Occipital lobe (tissue), 3 donors: ENCODE measurements at places on chromosomes 1 and 21. TPM values are rescaled to one million over a fixed set of nuclear protein-coding genes. Genes with fewer than 3 reads are reported as not detected.

OLFML2B gene
- 0.94 TPM for total RNA-seq

GNAT2 gene
- not detected for total RNA-seq

KCNQ4 gene
- total RNA-seq = 1.7 TPM

TAF5L gene
- total RNA-seq = 28.2 TPM

CLCN6 gene
- total RNA-seq = 15.6 TPM

PAX7 gene
- not detected for total RNA-seq

CNKSR1 gene
- 3.1 TPM for total RNA-seq

PRDM16 gene
- 6.7 TPM for total RNA-seq

C1QA gene
- total RNA-seq = 10.9 TPM

GRCh38 chr1:151492120-151492519 lies 19.1 kb upstream of the CGN start:
- no peak for DNase-seq

DNA sequence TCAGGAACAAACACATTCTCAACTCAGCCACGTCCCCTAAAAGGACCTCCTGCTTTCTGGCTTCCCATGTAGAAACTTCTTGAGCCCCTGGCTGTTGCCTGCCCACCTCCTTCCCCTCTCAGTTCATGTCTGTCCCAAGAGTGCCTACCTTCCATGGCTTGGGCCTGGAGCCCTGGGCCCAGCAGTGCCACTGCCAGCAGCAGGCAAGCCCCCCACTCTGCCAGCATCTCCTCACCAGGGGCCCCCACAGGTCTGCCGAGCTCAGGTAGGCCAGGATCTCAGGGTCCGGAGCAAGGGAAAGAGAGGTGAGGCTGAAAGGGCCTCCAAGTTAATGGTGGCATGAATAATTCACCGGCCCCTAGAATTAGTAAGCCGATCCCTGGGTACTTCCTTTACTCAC lies at the start of gene CDCP2:
Gene CDCP2, minus strand, starts transcription at position 305 of the 400 bp plus-strand sequence. Its CDS starts 78 bp downstream, at position 227.
- DNase-seq = no peak

- no peak for DNase-seq
Observed at GRCh38 chr1:2609319-2610035, 22.9 kb downstream of the PRXL2B start.

DNA sequence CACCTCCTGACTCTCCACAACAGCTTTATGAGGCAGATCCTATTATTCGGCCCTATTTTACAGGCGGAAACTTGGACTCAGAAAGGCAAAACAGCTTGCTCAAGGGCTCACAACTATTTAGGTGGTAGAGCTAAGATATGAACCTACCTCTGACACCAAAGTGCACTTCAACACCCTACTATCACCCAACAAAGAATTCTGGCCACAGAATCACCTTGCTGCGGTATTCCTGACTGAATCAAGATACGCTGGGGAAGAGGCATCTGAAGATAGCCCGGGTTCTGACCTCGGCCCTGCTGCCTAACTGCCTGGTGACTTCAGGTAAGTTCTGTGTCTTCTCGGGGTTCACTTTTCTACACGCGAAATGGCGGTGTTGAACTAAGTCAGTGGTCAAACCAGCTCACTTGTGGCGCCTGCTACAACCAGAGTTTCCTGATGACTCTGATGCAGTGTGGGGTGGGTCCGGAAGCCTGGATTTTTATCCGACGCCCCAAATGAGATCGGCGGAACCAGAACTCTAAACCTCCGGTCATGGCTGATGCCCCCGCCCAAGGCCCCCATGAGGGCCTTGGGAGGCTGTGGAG lies 608 bp downstream of the PEF1 start:
- DNase-seq = no peak

GRCh38 chr1:2836333-2836970 lies 35.0 kb upstream of the TTC34 start:
- no peak for DNase-seq

- DNase-seq = peak; percentile 58
Observed at GRCh38 chr1:89483010-89483756, 41.4 kb upstream of the LRRC8B start.

DNA sequence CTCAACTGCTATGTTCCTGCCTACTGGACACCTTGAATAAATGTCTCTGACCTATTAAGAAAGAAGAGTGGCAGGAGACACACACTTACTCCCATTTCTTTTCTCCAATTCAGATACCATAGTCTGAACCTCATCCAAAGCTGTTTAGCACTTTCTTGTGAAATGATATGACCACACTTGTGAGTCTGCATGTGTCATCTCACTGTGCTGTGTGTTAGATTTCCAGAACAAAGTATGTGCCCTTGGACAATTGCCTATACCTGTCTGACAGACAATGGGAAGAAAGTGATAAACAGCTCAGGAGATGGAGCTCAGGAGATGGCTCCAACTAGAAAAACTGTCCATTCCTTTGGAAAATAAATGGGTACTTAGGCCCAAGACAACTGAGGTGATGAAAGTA lies 48.4 kb downstream of the USP48 start:
- no peak for DNase-seq

DNA sequence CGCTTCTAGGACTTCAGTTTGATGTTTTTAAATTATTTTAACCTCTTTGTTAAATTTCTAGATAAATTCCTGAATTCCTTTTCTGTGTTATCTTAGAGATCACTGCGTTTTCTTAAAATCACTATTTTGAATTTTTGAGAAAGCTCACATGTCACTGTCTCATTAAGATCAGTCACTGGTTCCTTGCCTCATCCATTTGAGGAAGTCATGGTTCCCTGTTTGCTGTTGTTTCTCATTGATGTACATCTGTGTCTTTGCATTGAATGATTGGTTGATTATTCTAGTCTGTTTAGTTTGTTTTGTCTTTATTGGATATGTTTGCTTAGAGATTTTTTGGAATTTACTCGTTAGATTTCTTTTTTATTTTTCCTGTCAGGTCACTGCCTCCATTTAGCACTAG lies 50.1 kb downstream of the CRP start:
- no peak for DNase-seq

DNA sequence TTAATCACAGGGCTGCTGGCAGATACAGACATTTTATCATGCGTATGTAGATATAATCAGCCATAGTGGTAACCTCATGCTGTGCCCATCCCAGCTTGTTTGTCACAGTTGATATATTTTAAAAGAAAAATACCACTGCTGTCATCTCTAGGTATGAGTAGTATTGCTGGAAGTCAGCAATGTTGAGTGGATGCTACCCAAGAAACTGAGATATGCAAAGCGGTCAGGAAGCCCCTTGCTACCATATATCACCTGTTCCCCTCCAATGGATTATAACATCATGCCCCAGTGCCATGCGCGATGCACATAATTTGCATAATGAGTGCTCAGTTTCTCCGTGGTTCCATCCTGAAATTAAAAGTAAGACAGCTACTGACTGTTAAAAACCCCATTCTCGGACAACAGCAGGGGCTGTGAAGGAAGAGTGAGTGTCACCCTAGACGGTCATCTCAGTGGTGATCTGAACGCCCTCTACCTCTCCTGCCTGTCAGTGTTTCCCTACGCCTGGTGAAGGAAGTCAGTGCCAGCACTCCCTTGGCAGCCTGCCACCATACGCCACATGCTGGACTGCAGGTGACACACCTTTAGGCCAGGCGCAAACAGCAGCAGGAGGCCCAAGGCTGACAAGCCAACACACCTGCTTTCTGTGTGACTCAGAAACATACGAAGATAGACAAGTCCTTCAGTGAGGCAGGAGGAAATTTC lies 2.7 kb downstream of the IL10RB start:
- no peak for DNase-seq

- DNase-seq = no peak
Observed at GRCh38 chr1:209595599-209596285, 12.2 kb downstream of the CAMK1G start.

GRCh38 chr1:247335882-247336281 lies 4.2 kb upstream of the ZNF496 start:
- DNase-seq = no peak

- DNase-seq = no peak
Observed at GRCh38 chr1:66090859-66091457, 298.3 kb downstream of the PDE4B start.

DNA sequence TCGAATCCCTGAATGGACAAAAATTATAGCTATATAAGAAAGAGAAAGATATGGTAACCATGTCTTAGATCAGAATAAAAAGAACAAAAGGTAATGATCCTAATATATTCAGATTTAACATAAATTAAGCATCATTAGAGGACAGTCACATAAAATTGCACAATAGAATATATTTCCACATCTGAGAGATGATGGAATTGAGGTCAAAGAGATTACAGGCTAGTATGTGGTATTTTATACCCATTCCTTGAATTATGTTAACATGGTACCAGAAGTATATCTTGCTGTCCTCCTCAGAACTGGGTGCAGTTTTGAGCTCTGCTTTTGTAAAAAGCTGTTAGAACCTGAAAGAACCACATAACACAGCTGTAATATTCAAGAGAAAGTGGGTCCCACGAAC lies 245.6 kb upstream of the HOOK1 start:
- no peak for DNase-seq

DNA sequence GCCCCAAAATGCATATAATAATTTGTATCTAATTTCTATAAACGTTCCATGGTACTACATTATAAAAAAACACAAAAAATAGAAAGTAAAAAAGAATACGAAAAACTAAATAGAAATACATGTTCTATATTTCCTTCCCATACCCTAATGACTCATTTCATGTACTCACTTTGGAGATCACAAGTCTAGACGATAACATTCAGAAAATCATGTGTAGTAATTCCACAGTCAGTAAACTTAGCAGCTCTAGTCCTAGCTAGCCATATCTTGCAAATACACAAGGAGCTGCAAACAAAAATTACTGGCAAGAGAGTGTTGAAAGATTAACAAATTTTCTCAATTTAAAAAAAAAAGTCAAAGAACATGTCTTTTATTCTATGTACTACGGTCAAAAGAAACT lies 1.4 kb downstream of the GOLPH3L start:
- DNase-seq = no peak

DNA sequence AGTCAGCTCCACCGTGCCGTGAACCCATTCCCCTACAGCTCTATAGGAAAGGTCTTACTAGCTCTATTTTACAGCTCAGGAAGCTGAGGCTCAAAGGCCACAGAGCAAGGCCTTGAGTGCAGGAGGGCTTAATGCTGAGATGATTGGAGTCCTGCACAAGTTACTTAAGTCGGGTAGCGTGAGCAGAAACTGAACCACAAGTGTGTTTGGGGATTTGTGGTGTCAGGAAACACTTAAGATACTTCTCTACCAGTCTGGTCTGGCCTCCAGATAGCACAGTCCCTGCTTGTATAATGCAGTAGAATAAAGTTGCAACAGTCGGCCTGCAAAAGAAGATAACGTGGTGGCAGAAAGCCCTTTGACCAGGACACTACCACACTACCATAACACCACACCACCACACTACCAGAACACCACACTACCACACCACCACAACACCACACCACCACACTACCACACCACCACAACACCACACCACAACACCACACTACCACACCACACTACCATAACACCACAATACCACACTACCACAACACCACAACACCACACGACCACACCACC lies 118.1 kb downstream of the SPSB1 start:
- DNase-seq = no peak

- DNase-seq = no peak
Observed at GRCh38 chr1:224780736-224781135, 148.7 kb upstream of the DNAH14 start.

- DNase-seq = no peak
Observed at GRCh38 chr21:44699502-44700001, 2.6 kb downstream of the KRTAP10-12 start.
